ENCODE measurements at places on chromosomes 2 and 18. TPM values are rescaled to one million over a fixed set of nuclear protein-coding genes. Genes with fewer than 3 reads are reported as not detected.
A peak's percentile ranks its signal among the peaks of the same experiment; 100 is the strongest.

DNA sequence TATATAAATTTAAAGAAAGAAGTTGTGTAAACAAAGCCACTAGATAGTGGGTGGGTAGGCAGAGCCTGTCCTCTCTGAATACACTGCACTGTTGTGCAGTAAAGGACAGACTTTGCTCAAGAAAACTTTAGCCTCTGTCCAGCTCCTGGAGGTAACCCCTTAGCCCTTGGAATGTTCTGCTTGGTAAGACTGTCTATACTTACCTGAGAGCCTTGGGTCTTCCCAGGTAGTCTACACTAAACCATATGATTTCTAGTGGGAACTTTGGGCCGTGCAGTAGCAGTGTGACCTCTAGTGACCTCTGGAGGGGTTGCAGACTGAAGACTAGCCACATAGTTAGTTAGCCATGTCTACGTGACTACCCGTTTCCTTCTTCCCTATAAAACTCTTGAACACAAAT, 678.3 kb upstream of the NRXN1 start:
- H3K4me3 ChIP-seq, result no peak overlapping the region
- no peaks in the 10 kb centered on the region for H3K27me3 ChIP-seq
- H3K4me1 ChIP-seq, result no peaks in the 10 kb centered on the region

CYTIP gene
- total RNA-seq, result 2.2 TPM

- H3K27ac ChIP-seq, result no peak overlapping the region
- DNase-seq, result no peak
- H3K27me3 ChIP-seq, result no peaks in the 10 kb centered on the region
- H3K36me3 ChIP-seq, result no peaks in the 10 kb centered on the region
- no peaks in the 10 kb centered on the region for H3K4me1 ChIP-seq
- H3K4me3 ChIP-seq, result no peak overlapping the region
These were observed 132.3 kb upstream of the ITGA4 start for GRCh38 chr2:181324912-181325311.

TBR1 gene
- total RNA-seq, result not detected

DNA sequence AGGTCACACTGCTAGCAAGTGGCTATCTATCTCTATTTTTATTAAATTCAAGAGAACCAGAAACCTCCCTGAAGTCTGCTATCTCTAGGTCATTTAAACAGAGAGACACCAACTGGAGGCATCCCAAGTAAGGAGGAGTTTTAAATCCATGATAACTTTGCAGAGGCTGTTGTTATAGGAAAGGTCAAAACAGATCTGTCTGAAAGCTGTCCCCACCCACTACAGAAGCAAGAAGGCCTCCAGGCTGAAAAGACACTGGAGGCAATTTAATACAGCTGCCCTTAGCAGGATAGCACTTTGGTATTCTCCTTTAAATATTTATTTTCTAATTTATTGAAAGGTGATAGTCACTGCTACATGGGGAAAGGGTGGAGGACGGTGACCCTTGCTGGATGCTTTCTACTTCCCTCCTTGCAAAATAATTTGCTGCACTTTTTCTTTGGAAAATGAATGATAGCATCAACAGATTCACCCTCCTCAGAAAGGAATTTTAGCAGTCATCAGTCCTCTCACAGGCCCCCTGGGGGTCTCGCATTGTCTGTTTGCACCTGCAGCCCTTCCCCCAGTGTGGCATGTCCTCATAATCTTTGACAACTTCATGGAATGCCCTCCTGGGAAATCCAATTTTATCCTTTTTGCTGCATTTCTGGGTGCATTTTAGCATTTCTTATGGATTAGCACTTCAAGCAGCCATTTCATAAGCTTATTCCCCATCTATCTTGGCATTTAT, 429.5 kb upstream of the TNP1 start:
- H3K4me3 ChIP-seq, result no peak overlapping the region
- no peak for DNase-seq
- no peaks in the 10 kb centered on the region for H3K27me3 ChIP-seq
- H3K4me1 ChIP-seq, result no peaks in the 10 kb centered on the region

DNA sequence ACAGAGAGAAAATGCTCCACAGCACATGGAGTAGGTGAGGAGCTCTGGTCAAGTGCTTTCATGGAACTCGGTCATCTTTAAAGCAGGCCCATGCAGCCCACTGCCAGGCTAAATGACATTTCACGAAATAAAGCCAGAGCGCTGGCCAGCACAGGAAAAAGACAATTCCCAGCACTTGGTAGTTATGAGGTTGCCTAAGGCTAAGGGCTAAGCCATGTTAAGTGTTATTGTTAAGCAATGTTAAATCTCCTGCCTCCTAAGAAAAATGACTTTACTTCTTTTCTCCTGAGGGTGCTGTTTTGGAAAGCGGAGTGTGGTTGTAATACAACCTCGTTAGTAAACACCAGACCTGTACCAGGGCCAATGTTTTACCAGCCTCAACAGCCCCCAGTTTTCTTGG, 125.9 kb upstream of the NRP2 start:
- no peaks in the 10 kb centered on the region for H3K36me3 ChIP-seq
- H3K27ac ChIP-seq, result no peak overlapping the region
- no peaks in the 10 kb centered on the region for H3K27me3 ChIP-seq
- no peak for DNase-seq
- H3K4me3 ChIP-seq, result no peak overlapping the region

DNA sequence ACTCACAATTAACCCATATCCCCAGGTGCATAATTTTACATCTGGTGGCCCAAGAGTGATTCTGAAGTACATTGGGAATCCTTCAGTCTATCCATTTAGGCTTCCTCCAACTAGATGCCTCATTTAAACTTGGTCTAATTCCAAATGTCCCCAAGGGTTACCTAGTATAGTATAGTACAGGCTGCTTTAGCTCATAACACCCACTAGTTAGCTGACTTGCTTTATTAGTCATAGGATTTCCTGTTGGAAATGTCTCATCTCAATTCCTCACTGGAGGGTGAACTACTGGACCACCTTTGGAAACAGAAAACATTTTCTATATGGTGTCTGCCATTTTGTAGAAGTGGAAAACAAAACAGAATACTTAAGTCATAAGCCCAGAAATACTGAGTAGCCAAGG, 202.5 kb upstream of the SESTD1 start:
- no peaks in the 10 kb centered on the region for H3K27me3 ChIP-seq
- no peak overlapping the region for H3K4me3 ChIP-seq
- H3K27ac ChIP-seq, result no peak overlapping the region
- no peaks in the 10 kb centered on the region for H3K4me1 ChIP-seq
- DNase-seq, result no peak

DNA sequence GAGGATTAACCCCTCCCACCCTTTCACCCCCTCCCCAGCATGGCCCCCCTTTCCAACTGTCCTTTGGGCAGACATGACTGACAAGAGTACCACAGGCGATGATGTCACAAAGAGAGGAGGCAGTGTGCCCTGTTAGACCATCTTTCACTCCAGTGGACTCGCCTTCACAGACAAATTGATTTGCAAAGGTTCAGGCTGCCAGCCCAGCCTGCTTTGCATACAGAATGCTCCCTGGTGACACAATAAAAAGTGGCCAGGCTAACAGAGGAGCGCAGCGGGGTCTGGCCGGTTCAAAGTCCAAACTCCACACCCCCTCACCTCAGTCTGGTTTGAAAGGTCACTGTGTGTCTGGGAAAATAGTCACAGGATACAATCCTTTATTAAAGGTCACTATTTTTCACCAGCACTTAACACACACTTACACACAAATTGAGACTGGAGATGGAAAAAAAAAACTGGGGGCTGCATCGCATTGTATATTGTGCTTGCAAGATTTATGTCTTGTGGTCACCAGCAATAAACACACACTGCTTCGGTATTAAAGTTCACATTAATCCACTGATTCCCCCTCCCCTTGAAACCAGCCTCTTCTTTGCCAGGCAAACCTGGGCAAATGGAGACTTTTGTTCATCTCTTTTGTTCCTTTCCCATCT, 236.9 kb downstream of the BCL11A start:
- H3K36me3 ChIP-seq, result no peaks in the 10 kb centered on the region
- no peaks in the 10 kb centered on the region for H3K27me3 ChIP-seq
- DNase-seq, result peak; percentile 74
- no peak overlapping the region for H3K4me3 ChIP-seq
- H3K4me1 ChIP-seq, result peaks cover 9% of the 10 kb centered on the region

- no peak for DNase-seq
- H3K27ac ChIP-seq, result no peak overlapping the region
These were observed 210.3 kb downstream of the CYP26B1 start for GRCh38 chr2:71937396-71937795.

GRCh38 chr2:119766944-119767343, 7.2 kb downstream of the PTPN4 start:
- no peaks in the 10 kb centered on the region for H3K27me3 ChIP-seq
- H3K27ac ChIP-seq, result no peak overlapping the region
- no peaks in the 10 kb centered on the region for H3K36me3 ChIP-seq
- DNase-seq, result no peak

- no peak overlapping the region for H3K4me3 ChIP-seq
- DNase-seq, result no peak
- H3K27me3 ChIP-seq, result no peaks in the 10 kb centered on the region
- no peaks in the 10 kb centered on the region for H3K36me3 ChIP-seq
- no peak overlapping the region for H3K27ac ChIP-seq
- H3K4me1 ChIP-seq, result no peaks in the 10 kb centered on the region
These were observed 1.8 kb downstream of the VWC2L start for GRCh38 chr2:214412679-214413078.

DNA sequence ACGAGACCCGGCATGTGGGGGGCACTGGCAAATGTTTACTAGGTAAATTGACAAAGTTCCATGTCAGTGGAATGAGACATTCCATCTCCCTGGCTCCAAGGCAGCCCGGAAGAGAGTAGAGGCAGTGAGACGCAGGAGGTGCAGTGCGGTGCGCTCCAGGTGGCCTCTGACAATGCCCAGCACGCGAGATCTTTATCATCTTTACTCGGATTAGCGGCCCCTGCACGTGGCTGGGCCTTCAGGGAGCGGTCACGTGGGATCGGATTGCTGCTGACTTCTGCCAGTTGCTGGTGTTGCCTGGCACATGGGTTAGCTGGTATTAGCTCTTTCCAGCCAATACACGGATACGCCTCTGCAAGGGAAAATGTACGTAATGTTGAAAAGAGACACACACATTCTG, 151.2 kb upstream of the ALKAL2 start:
- H3K27ac ChIP-seq, result no peak overlapping the region
- no peak for DNase-seq
- no peaks in the 10 kb centered on the region for H3K27me3 ChIP-seq
- H3K4me3 ChIP-seq, result no peak overlapping the region

GRCh38 chr2:6948677-6949351, 31.6 kb downstream of the RNF144A start:
- DNase-seq, result no peak
- H3K27me3 ChIP-seq, result no peaks in the 10 kb centered on the region
- H3K4me3 ChIP-seq, result no peak overlapping the region
- H3K4me1 ChIP-seq, result no peaks in the 10 kb centered on the region
- no peak overlapping the region for H3K27ac ChIP-seq
- no peaks in the 10 kb centered on the region for H3K36me3 ChIP-seq

KATNAL2 gene
- 1.2 TPM for total RNA-seq

DLX2 gene
- not detected for total RNA-seq

MAPRE3 gene
- total RNA-seq, result 20.5 TPM

GRCh38 chr2:200138391-200139124, 167.9 kb upstream of the SPATS2L start:
- DNase-seq, result no peak
- H3K27me3 ChIP-seq, result no peaks in the 10 kb centered on the region
- H3K4me1 ChIP-seq, result no peaks in the 10 kb centered on the region

GRCh38 chr2:34353509-34354113, 754.5 kb upstream of the FAM98A start:
- H3K27ac ChIP-seq, result no peak overlapping the region
- no peaks in the 10 kb centered on the region for H3K27me3 ChIP-seq
- no peak overlapping the region for H3K4me3 ChIP-seq
- no peaks in the 10 kb centered on the region for H3K4me1 ChIP-seq

DNA sequence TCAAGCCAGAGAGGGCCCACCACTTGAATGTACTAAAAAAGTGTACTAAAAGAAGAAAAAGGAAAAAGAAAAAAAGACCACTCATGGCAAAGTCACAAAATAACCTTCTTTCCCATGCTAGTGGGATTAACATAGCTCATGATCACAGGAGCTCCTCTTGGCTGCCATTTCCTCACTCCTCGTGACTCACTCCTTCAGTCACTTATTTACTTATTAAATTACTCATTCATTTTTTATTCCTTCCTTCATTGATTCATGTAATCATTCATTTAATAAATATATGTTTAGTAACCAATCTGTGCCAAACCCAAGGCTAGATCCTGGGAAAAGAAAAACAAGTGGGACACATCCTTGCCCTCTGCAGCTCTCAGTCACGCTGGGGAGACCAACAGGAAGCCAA, 300.5 kb downstream of the INSIG2 start:
- H3K27ac ChIP-seq, result no peak overlapping the region
- no peak for DNase-seq
- no peak overlapping the region for H3K4me3 ChIP-seq
- H3K4me1 ChIP-seq, result no peaks in the 10 kb centered on the region
- no peaks in the 10 kb centered on the region for H3K27me3 ChIP-seq

DNA sequence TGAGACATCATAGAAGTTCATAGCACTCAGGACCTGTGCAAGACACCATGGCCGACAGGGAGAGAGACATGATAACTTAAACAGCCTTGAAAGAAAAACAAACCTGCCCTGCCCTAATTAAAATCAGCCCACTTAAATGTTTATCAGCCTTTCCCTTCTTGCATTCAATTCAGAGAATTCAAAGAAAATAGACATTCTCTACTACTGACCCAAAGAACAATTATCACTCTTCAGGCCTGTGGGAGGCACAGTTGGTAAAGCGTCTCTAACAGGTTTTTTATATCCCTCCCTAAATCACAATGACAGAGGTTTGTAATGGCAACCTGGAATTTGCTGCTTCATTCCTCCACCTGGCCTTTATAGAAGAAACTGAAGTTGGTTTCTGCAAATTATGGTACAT, 1.7 kb downstream of the CDK15 start:
- H3K4me3 ChIP-seq, result no peak overlapping the region
- H3K36me3 ChIP-seq, result no peaks in the 10 kb centered on the region
- H3K27ac ChIP-seq, result no peak overlapping the region
- H3K4me1 ChIP-seq, result no peaks in the 10 kb centered on the region
- H3K27me3 ChIP-seq, result no peaks in the 10 kb centered on the region

DNA sequence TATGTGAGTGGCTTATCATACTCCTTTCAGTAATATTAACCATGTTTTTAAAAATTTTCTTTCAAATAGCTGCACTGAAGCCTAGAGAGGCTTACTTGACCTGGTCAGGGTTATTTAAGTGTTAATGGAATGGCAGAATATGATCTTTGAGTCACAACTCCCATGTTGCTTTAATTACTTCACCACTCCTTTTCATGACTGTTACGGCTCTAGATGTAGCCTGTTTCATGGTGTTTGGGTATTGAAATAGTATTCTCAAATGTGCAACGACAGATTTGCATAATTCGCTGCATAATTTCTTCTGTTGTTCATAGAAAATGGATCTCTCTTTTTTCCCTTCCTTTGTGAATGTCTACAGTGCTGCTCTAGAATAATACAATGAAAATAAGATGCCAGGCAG, 51.6 kb upstream of the PLA2R1 start:
- H3K27me3 ChIP-seq, result no peaks in the 10 kb centered on the region
- no peaks in the 10 kb centered on the region for H3K36me3 ChIP-seq
- H3K4me3 ChIP-seq, result no peak overlapping the region
- no peak overlapping the region for H3K27ac ChIP-seq
- no peaks in the 10 kb centered on the region for H3K4me1 ChIP-seq

CNNM3 gene
- total RNA-seq, result 29.5 TPM

PROKR1 gene
- not detected for total RNA-seq

ATG4B gene
- 43.3 TPM for total RNA-seq

- H3K27me3 ChIP-seq, result no peaks in the 10 kb centered on the region
- H3K27ac ChIP-seq, result no peak overlapping the region
- peaks cover 4% of the 10 kb centered on the region for H3K36me3 ChIP-seq
- H3K4me3 ChIP-seq, result no peak overlapping the region
- H3K4me1 ChIP-seq, result no peaks in the 10 kb centered on the region
- no peak for DNase-seq
These were observed 79.5 kb downstream of the DGKD start for GRCh38 chr2:233433794-233434193.

- no peak overlapping the region for H3K4me3 ChIP-seq
- no peaks in the 10 kb centered on the region for H3K4me1 ChIP-seq
- no peak for DNase-seq
- no peaks in the 10 kb centered on the region for H3K27me3 ChIP-seq
- H3K36me3 ChIP-seq, result no peaks in the 10 kb centered on the region
These were observed 240.6 kb downstream of the TFCP2L1 start for GRCh38 chr2:121044412-121044811.
